Astrocyte (in vitro differentiated cells and primary cell): ENCODE measurements at places on chromosomes 4 and X. TPM values are rescaled to one million over a fixed set of nuclear protein-coding genes. Genes with fewer than 3 reads are reported as not detected.

Gene NAA10
- 134 and 144 TPM in 2 replicates for total RNA-seq

GRCh38 chr4:74555231-74555630, 110.3 kb downstream of the AREG start:
- H3K4me1 ChIP-seq = no peaks in the 10 kb centered on the region
- H3K36me3 ChIP-seq = no peaks in the 10 kb centered on the region
- no peaks in the 10 kb centered on the region for H3K27me3 ChIP-seq
- no peak overlapping the region for H3K27ac ChIP-seq
- H3K4me3 ChIP-seq = no peak overlapping the region

GRCh38 chr4:182277377-182277776, 34.2 kb downstream of the TENM3 start:
- peak overlapping the region; percentile 35 for H3K27ac ChIP-seq
- peak; percentile 69 for DNase-seq
- H3K36me3 ChIP-seq = no peaks in the 10 kb centered on the region
- no peak overlapping the region for H3K4me3 ChIP-seq
- peaks cover 26% of the 10 kb centered on the region for H3K4me1 ChIP-seq
- no peaks in the 10 kb centered on the region for H3K27me3 ChIP-seq

DNA sequence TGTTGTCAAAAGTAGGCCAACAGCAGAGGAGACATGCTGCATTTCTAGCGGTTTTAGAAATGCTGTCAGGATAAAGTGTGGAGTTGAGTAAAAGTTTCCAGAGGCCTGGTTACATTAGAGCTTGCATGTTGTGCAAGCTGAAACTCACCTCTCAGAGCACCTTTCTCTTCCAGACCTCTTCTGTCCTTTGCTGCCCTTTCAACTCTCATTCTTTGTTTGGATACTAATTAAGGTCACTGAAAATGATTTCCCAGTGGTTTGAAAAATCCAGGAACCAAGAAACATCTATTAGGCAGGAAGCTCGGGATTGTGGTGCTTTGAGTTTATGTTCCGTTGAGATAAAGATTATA, 426.6 kb downstream of the MAPK10 start:
- DNase-seq = no peak
- H3K27ac ChIP-seq = no peak overlapping the region
- no peaks in the 10 kb centered on the region for H3K27me3 ChIP-seq
- no peak overlapping the region for H3K4me3 ChIP-seq
- H3K4me1 ChIP-seq = peaks cover 11% of the 10 kb centered on the region
- no peaks in the 10 kb centered on the region for H3K36me3 ChIP-seq

DNA sequence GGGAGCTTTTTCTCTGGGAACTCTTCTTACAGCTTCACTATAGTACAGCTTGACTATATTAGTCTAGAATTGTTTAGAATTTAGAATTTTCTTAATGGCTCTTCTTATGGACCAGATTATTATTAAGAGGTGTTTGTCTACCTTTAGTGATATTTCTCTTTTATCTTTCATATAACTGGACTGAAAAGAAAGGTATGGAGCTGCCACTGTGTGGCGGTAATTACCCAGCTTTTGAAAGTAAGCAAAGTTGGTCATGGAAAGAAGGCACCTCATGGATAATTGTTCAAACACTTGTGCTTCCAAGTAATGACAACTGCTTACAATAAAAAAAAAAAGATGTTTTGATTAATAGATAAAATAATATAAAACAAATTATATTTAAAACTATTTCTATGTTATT, 1112.5 kb downstream of the TECRL start:
- no peaks in the 10 kb centered on the region for H3K4me1 ChIP-seq
- H3K4me3 ChIP-seq = no peak overlapping the region
